ENCODE measurements at places on chromosomes 7 and 10.

GRCh38 chr10:3486346-3487065, 298.5 kb downstream of the KLF6 start:
- DNase-seq, result peak; percentile 65

DNA sequence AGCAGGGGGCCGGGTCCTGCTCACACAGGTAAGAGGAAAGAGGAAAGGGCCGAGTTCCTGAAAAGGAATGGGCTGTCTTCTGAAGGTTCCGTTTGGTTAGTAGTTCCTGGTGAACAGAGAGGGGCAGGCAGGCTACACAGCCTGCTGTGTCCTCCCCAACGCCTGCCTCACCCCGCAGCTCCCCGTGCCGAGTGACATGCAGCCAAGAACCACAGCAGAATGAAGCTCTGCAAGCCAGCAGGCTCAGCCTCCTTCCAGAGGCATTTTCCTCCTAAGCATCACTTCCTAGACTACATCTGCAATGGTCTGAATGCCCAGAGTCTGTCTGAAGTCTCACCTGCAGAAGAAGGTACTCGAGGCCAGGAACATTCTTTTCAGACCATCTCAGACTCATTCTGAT, 202.4 kb upstream of the TCERG1L start:
- DNase-seq, result peak; percentile 26

DNA sequence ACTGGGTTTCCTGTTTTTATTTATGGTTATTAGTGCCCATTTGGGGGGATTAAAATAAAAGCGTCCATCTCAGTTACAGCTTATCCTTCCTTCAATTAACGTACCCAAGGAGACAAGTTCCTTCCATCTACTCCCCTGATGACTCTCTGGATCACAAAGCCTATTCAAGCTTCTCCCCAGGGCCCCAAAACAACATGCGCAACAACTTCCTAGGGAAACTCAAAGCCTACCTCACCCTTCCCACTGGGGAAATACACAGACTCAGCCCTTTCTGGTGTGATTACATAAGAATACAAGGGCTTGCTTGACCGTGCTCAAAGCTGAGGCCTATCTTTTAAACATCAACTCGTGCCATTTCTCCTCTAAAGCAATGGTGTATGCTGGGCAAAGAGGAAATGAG, 112.4 kb downstream of the CDK6 start:
- no peak for DNase-seq

GRCh38 chr10:76487582-76487981, 1056.2 kb downstream of the LRMDA start:
- DNase-seq, result no peak

- no peak for DNase-seq
Observed at GRCh38 chr7:95545673-95546072, 50.6 kb downstream of the PDK4 start.

DNA sequence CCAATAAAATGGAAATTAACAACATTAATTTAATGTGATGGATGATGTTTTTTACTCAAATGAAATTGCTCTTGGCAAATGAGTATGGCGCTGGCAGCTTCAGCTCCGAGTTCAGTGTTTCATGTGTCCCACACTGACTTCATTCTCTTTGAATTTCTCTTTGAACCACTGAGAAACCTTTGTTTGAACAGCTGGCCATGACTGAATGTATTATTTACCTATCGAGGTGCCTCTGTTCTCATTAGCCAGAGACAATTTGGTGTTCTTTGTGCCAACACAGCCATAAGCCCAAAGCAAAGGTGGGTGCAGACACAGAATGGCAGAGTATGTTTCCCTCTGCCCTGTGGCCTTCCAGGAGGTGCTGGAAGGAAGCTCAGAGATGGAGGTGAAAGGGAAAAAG, 42.1 kb downstream of the TMEM178B start:
- no peak for DNase-seq

Measured in urothelium cell line (cell line).